ENCODE measurements at places on chromosomes 11 and 22. TPM values are rescaled to one million over a fixed set of nuclear protein-coding genes. Genes with fewer than 3 reads are reported as not detected.

DNA sequence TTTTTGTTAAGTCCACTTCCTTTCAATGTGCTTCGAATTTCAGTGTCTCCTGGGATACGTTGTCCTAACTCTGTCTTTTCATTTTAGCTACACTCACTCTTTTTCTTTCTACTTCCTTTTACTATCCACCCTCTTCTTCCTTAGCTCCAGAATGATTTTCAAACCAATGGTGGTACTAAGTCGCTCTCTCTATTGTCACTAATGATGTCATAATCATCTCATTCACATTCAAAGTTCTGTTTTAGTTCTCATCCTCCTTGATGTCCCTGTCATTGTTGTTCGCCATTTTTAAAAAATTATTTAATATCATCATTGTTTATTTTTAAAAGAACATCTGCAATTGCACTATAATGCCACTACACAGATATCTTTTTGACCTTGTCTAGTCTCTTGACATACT is 47.3 kb downstream of the NNMT start:
- no peak for DNase-seq

Gene MYO7A
- 5.4 TPM for total RNA-seq

DNA sequence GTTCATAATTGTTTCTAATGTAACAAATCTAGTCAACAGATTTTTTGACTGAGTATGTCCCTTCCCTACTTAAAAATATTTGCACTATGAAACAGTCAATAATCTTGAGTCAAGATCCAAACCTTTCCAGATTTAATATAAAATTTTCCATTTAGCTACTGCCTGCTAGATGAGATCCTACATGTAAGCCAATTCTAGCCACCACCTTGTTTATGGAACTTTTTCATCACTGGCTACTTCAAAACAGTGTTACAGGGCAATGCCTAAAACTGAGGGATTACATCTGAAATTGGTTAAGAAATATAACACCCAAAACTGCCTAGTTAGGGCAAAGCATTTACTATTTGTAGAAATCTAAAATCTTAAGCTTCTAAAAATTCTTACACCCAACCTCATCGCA is 10.5 kb upstream of the FUT4 start:
- no peak for DNase-seq

Gene KCNJ1
- 0.20 TPM for total RNA-seq

Gene MUC5B
- not detected for total RNA-seq

- DNase-seq = no peak
Measured at GRCh38 chr11:59292611-59293010, 66.1 kb upstream of the OR5AN1 start.

DNA sequence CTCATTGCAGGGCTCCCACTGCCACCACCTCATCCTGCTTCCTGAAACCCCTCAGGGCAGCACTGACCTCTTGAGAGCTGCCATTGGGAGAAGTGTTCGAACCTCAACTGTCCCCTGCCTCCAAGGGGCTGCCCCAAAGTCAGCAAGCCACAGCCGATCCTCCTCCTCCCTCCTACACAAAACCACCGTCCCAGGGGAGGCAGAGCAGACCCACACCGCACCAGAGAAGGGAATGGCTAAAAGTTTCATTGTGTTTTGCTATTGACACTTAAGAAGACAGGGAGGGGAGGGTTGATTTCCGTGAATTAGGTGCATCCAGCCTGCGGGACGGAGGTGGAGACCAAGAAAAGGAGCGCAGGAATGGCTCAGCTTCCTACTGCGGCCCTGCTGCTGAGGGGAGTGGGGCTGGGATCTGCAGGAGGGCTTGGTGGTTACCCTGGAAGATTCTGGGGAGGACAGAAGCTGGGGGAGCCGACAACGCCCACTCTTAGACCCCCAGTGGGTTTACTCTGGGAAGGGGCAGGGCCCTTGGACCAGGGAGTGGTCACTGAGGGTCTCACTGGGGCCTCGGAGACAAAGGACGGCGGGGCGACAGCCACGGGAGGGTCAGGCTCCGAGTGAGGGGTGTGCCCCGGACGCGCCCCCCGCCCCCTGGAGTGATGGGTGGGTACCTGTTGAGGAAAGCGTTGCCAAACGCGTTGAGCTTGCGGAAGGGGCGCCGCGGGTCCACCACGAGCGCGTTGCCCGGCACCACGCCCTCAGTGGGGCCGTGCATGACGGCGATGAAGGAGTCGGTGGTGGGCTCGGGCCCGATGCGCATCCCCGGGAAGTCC is 815 bp downstream of the EHD1 start:
- no peak for DNase-seq

Gene OR8G1
- not detected for total RNA-seq

GRCh38 chr11:1228101-1228821 is 5.4 kb downstream of the MUC5B start:
- no peak for DNase-seq

DNA sequence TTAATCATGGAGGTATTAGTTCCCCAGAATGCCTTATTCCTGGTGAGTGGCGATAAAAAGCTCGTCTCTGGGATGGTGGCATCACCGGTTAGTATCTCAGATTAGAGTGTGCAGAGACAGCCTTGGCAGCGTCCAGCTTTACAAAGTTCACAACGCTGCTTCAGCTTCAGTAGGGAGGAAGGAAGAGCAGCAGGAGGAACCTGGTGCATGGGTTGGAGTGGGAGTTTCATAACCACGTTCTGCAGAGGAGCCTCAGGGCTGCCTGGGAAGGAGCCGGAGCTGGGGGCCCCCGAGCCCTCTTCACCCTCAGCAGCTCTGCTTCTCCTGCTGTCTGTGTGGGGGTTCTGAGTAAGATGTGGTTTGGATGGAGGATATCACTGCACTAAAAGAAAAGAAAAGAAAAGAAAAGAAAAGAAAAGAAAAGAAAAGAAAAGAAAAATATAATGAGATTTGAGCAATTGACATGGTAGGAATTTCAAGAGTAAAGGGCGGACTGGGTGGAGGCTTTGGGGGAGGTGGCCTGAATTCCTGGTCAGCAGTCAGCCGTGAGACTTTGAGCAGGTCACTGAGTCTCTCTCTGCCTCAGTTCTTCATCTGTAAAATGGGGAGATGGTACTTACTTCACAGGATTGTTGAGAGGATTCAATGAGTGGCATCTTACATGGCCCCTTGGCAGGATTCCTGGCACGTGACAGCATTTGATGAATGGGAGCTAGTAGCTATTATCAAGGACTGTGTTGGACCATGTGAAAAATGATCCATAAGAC is 6.5 kb downstream of the ASPHD2 start:
- DNase-seq = no peak
